B cell (primary cell): ENCODE measurements at places on chromosomes 7 and 10. TPM values are rescaled to one million over a fixed set of nuclear protein-coding genes. Genes with fewer than 3 reads are reported as not detected.

AMPH gene
- polyA plus RNA-seq: not detected in 2 replicates

GRCh38 chr7:88020953-88021665 is 87.1 kb downstream of the ADAM22 start:
- H3K27me3 ChIP-seq: no peaks in the 10 kb centered on the region
- no peak overlapping the region for H3K27ac ChIP-seq
- no peaks in the 10 kb centered on the region for H3K36me3 ChIP-seq
- no peak for DNase-seq
- no peaks in the 10 kb centered on the region for H3K4me1 ChIP-seq
- no peak overlapping the region for H3K4me3 ChIP-seq

CALY gene
- polyA plus RNA-seq: 0.21 and 0.72 TPM in 2 replicates

- H3K27ac ChIP-seq: no peak overlapping the region
- no peak for DNase-seq
- H3K36me3 ChIP-seq: no peaks in the 10 kb centered on the region
- no peak overlapping the region for H3K4me3 ChIP-seq
These were observed 21.8 kb downstream of the AKAP9 start for GRCh38 chr7:91962419-91962818.

- no peak overlapping the region for H3K4me3 ChIP-seq
- no peaks in the 10 kb centered on the region for H3K36me3 ChIP-seq
- no peaks in the 10 kb centered on the region for H3K4me1 ChIP-seq
- DNase-seq: no peak
- no peaks in the 10 kb centered on the region for H3K27me3 ChIP-seq
These were observed 15.7 kb downstream of the SLIT1 start for GRCh38 chr10:97169911-97170693.

PKD2L1 gene
- polyA plus RNA-seq: 0.37 and 0.48 TPM in 2 replicates

BLVRA gene
- polyA plus RNA-seq: 3.2 and 5.4 TPM in 2 replicates

DNA sequence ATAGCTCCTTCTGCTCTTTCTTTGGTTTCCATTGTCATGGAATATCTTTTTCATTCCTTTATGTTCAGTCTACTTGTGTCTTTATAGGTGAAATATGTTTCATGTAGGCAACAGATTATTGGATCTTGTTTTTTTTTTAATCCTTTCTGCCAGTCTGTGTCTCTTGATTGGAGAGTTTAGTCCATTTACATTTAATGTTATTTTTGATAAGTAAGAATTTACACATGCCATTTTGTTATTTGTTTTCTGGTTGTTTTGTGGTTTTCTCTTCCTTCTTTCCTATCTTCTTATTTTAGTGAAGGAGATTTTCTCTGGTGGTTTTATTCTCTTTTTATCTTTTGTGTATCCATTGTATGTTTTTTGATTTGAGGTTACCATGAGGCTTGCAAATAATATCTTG is 52.5 kb upstream of the TAS2R16 start:
- no peaks in the 10 kb centered on the region for H3K27me3 ChIP-seq
- no peak for DNase-seq
- no peak overlapping the region for H3K27ac ChIP-seq
- H3K4me3 ChIP-seq: no peak overlapping the region
- no peaks in the 10 kb centered on the region for H3K36me3 ChIP-seq
- H3K4me1 ChIP-seq: no peaks in the 10 kb centered on the region

ANKRD61 gene
- polyA plus RNA-seq: 0.13 TPM in 1 of 2 replicates, not detected in the other

DNA sequence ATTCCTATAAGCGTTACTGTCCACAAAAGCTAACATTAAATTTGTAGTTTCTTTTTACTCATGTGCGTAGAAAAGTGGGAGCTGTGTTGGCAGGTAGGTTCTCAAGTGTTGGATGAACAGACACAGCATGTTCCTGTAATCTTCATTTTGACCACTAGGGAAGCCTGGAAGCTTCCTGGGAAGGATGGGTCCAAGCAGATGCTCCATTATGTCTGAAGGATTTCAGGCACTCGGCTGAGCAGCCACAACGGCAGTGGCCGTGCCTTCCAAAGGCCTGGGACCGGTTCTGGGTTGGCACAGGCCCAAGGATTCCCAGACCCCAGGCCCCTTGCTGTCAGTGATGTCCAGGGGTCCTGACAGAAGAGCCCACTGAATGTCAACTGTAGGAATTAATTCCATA is 386.3 kb downstream of the TNS3 start:
- no peak for DNase-seq
- no peaks in the 10 kb centered on the region for H3K27me3 ChIP-seq
- no peaks in the 10 kb centered on the region for H3K36me3 ChIP-seq
- peaks cover 10% of the 10 kb centered on the region for H3K4me1 ChIP-seq
- no peak overlapping the region for H3K4me3 ChIP-seq
- no peak overlapping the region for H3K27ac ChIP-seq

DNA sequence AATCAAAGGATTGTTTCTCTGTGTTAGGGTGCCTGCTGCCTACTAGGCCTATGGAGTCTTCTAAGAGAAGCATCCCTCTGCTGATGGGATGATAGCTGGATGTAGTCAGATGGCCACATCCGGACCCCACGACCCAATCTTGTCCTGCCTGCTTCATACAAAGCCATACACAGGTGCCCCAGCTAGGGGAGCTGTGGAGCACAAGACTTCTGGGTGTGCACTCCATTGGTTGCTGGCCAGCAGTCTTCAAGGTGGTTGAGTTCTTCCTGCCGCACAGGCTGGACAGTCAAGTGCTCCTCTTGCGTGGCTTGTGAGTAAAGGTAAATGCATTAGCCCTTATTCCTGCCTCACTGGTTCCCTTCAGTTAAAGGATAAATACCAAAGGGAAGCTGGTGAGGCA is 120.2 kb downstream of the TEX36 start:
- DNase-seq: no peak
- no peak overlapping the region for H3K27ac ChIP-seq
- H3K36me3 ChIP-seq: no peaks in the 10 kb centered on the region
- H3K4me1 ChIP-seq: no peaks in the 10 kb centered on the region
- no peaks in the 10 kb centered on the region for H3K27me3 ChIP-seq
- H3K4me3 ChIP-seq: no peak overlapping the region

SLC26A5 gene
- polyA plus RNA-seq: not detected in 2 replicates

APBB1IP gene
- 60.1 and 69.5 TPM in 2 replicates for polyA plus RNA-seq

PPP1R3A gene
- polyA plus RNA-seq: not detected in 2 replicates

DNA sequence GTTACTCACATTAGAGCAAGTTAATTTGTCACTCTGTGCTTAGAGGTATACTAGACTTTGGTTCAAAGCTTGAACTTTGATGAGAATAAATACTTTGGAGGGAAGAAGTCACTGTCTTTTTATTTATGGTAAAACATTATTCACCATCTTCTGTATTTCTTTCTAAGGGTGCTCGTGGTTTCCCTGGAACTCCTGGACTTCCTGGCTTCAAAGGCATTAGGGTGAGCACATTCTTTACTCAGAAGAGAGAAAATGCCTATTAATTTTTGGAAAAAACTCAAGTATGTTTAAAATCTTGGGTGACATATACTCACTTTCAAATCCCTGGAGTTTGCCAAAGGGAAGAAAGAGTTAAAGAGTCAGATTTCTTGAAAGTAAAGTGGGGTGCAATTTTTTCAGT is 10.8 kb downstream of the COL1A2 start:
- H3K4me1 ChIP-seq: peaks cover 4% of the 10 kb centered on the region
- no peak for DNase-seq
- no peak overlapping the region for H3K27ac ChIP-seq
- peaks cover 4% of the 10 kb centered on the region for H3K27me3 ChIP-seq

DNA sequence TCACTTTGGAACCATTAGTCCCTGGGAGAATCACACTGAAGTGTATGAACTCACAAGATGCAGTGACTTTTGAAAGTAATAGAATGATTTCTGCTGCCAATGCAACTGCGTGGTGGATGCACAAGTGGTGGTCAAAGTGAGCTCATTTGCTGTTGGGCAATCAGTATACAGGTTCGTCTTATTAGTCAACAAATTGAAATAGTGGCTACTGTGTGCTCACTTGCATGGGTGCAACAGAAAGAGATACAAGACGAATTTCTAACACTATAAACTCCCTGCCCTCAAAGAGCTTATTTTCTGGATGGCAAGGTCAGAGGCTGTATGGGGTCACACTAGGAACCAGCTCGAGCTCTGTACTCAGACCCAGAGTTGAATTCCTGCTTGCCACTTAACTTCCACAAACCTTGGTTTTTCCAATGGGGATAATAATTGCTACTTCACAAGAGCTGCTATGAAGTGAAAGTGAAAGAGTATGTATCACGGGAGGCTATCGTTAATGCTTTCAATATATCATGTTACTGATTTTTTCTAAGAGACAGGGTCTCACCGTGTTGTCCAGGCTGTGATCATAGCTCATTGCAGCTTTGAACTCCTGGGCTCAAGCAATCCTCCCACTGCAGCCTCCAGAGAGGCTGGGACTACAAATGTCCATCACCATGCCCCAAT is 8.3 kb upstream of the BCL7B start:
- no peaks in the 10 kb centered on the region for H3K27me3 ChIP-seq
- H3K4me3 ChIP-seq: peak overlapping the region; percentile 58

DNA sequence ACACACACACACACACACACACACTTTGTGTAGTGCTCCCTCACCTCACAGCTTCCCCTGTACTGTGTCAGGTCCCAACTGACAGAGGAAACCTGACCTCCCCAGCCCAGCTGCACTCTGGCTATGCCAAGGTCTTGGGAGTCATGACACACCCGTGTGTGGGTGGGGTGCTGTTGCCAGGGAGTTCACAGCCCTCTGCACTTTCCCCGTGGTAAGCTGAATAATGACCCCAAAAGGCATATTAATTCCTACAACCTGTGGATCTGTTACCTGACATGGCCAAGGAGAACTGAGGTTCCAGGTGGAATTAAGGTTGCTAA is 8.9 kb upstream of the NANOS1 start:
- no peaks in the 10 kb centered on the region for H3K4me1 ChIP-seq
- no peak overlapping the region for H3K27ac ChIP-seq
- no peak for DNase-seq
- no peak overlapping the region for H3K4me3 ChIP-seq
- no peaks in the 10 kb centered on the region for H3K27me3 ChIP-seq

WNT2 gene
- polyA plus RNA-seq: not detected in 2 replicates

- no peak overlapping the region for H3K27ac ChIP-seq
- no peaks in the 10 kb centered on the region for H3K27me3 ChIP-seq
- H3K4me1 ChIP-seq: no peaks in the 10 kb centered on the region
- no peaks in the 10 kb centered on the region for H3K36me3 ChIP-seq
- no peak for DNase-seq
- no peak overlapping the region for H3K4me3 ChIP-seq
These were observed 38.7 kb downstream of the PLXNA4 start for GRCh38 chr7:132537456-132538145.

- no peaks in the 10 kb centered on the region for H3K36me3 ChIP-seq
- no peaks in the 10 kb centered on the region for H3K27me3 ChIP-seq
- H3K4me3 ChIP-seq: no peak overlapping the region
- H3K27ac ChIP-seq: no peak overlapping the region
- no peak for DNase-seq
These were observed 26.4 kb downstream of the PARP12 start for GRCh38 chr7:140036224-140036962.

GRCh38 chr7:131859147-131859821 is 302.9 kb upstream of the PODXL start:
- no peak overlapping the region for H3K27ac ChIP-seq
- H3K27me3 ChIP-seq: no peaks in the 10 kb centered on the region
- no peaks in the 10 kb centered on the region for H3K36me3 ChIP-seq
- DNase-seq: peak; percentile 30
- H3K4me1 ChIP-seq: no peaks in the 10 kb centered on the region
- no peak overlapping the region for H3K4me3 ChIP-seq

COL13A1 gene
- not detected in 2 replicates for polyA plus RNA-seq

- no peaks in the 10 kb centered on the region for H3K27me3 ChIP-seq
- DNase-seq: no peak
These were observed 7.4 kb downstream of the TAS2R40 start for GRCh38 chr7:143229054-143229790.

DNA sequence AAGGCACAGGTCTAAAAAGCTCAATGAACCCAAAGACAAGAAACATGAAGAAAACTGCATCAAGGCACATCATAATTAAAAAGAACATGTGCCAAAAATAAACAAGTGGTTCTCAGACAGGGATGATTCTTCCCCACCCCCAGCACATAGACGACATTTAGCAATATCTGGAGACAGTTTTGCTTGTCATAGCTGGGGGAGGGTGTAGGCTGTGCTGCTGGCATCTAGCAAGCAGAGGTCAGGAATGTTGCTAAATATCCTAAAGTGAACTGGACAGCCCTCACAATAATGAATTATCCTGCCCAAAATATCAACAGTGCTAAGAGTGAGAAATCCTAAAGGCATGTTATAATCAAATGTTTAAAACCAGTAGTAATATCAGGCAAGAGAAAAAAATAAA is 122.6 kb downstream of the MICU1 start:
- no peaks in the 10 kb centered on the region for H3K27me3 ChIP-seq
- H3K36me3 ChIP-seq: peaks cover 8% of the 10 kb centered on the region

GRCh38 chr7:68730194-68730593 is 868.1 kb upstream of the AUTS2 start:
- H3K4me1 ChIP-seq: no peaks in the 10 kb centered on the region
- H3K27me3 ChIP-seq: no peaks in the 10 kb centered on the region
- no peak overlapping the region for H3K4me3 ChIP-seq
- no peaks in the 10 kb centered on the region for H3K36me3 ChIP-seq
- no peak for DNase-seq

- no peaks in the 10 kb centered on the region for H3K4me1 ChIP-seq
- H3K27me3 ChIP-seq: no peaks in the 10 kb centered on the region
- H3K27ac ChIP-seq: no peak overlapping the region
These were observed 23.3 kb upstream of the DGKI start for GRCh38 chr7:137870078-137870477.

GRCh38 chr10:6136215-6137201 is 47.7 kb downstream of the RBM17 start:
- no peak for DNase-seq
- H3K27ac ChIP-seq: no peak overlapping the region
- H3K4me3 ChIP-seq: no peak overlapping the region

- H3K27ac ChIP-seq: no peak overlapping the region
- H3K4me3 ChIP-seq: no peak overlapping the region
- no peaks in the 10 kb centered on the region for H3K36me3 ChIP-seq
- DNase-seq: no peak
- no peaks in the 10 kb centered on the region for H3K4me1 ChIP-seq
- H3K27me3 ChIP-seq: no peaks in the 10 kb centered on the region
These were observed 68.6 kb upstream of the KMT2C start for GRCh38 chr7:152504367-152504766.

DNA sequence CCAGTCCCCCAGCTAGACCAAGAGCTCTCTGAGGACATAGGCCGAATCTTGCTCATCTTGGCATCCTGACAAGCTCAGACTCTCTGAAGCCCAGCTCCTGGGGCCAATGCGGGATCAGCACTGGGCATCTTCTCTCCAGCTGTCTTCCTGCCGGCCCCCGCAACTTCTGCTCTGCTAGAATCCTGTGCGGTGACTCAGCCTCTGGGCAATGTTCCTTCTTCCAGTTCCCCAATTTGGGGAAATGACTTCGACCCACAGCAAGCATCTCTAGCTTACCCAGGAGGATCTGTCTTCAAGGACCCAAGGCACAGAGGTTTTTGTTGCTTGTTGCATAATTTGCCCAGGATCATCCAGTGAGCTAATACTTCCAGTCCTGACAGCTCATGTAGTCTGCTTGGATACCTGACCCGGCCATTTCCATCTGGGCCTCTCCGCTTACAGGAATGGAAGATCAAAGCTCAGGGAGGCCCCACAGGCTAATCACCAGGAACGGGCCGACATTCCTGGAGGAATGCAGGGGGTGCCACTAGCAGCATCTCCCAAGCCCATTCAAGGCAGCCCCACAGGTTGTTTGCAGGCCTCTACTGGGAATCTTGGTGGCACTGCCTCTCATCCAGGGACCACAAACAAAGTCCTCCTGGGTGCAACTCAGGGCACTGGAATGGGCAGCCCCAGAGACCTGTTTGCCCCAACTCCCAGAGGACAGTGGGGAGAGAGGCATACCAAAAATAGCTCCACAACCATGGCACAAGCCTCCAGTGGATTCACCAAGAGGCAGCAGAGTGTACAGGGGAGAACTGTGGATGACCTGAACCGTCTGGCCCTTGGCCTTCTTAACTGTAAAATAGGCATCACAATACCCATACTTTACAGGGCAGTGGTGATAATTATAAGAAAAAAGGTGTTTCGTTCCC is 151.9 kb downstream of the NEURL1 start:
- H3K4me3 ChIP-seq: no peak overlapping the region
- DNase-seq: no peak
- no peaks in the 10 kb centered on the region for H3K36me3 ChIP-seq
- no peaks in the 10 kb centered on the region for H3K27me3 ChIP-seq
